ENCODE measurements at places on chromosomes 5 and 9. TPM values are rescaled to one million over a fixed set of nuclear protein-coding genes. Genes with fewer than 3 reads are reported as not detected.

DNA sequence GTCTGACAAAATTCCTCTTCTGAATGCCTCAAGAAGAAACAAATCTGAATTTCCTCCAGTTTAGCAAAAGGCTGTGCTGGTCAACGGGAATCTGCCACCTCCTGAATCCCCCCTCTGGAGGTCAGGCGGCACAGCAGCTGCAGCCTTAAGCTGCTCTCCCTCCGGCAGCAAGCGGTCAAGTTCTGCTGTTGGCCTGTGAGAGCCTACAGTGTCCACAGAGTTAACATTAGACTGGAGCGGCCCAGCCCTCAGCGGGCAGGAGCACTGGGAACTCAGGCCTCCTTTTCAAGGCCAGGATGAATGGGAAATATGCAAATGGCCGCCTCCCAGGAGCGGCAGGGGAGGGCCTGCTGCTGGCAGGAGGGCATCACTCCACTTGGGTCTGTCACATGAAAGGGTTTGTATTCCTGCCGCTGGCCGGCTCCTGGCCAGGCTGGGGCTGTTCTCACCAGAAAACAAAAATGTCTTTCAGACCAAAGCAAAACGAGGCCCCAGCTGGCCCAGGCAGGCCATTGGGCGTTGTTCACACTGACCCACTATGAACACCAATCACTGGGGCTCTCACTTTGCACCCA is 8.2 kb downstream of the ACSL6 start:
- DNase-seq: no peak

GRCh38 chr5:85517386-85517785 is 1100.4 kb upstream of the COX7C start:
- no peak for DNase-seq

GRCh38 chr9:96164268-96164683 is 137.7 kb downstream of the HSD17B3 start:
- DNase-seq: no peak

GRCh38 chr5:170756691-170757090 is 26.8 kb upstream of the GABRP start:
- no peak for DNase-seq

GRCh38 chr5:1141834-1142233 is 30.0 kb upstream of the SLC12A7 start:
- DNase-seq: no peak

DNA sequence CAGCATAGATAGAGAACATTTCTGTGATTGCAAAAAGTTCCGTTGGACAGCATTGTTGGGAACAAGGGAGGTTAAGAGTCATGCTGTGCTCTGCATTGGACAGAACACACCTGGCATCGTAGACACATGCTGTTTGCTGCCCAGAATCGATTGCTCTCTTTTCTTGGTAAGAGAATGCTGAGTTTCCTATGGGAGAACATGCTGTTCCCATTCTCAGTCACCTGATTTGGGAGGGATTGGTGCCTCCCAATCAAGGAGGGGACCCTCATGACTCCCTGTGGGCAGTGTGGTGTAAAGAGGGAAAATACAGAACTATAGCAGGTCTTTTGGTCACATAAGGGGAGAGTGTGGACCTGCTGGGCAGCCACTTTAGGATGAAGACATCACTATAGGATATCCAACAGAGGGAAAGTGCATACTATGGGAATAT is 555.4 kb upstream of the CLINT1 start:
- no peak for DNase-seq

- DNase-seq: no peak
These were observed 109.2 kb downstream of the PSAT1 start for GRCh38 chr9:78406146-78406545.

GRCh38 chr5:66793049-66793448 is 196.9 kb downstream of the MAST4 start:
- no peak for DNase-seq

Gene TMEM174
- polyA plus RNA-seq: not detected

Gene MZB1
- 1.0 TPM for polyA plus RNA-seq

Gene ERCC6L2
- polyA plus RNA-seq: 30.0 TPM

Gene DNAI1
- polyA plus RNA-seq: 0.30 TPM

Gene PCDHGB6
- 4.6 TPM for polyA plus RNA-seq

Gene GNPDA1
- 24.1 TPM for polyA plus RNA-seq

Gene SGCD
- polyA plus RNA-seq: 113 TPM

Gene FLT4
- polyA plus RNA-seq: 6.3 TPM

Measured in muscle of back (tissue), 13 donors.